Kidney epithelial cell (primary cell): ENCODE measurements at places on chromosomes 11 and 22. TPM values are rescaled to one million over a fixed set of nuclear protein-coding genes. Genes with fewer than 3 reads are reported as not detected.

The ANO5 gene
- total RNA-seq = 2.3 and 2.5 TPM in 2 replicates

The IL10RA gene
- 0.25 and 0.55 TPM in 2 replicates for total RNA-seq

GRCh38 chr11:59114344-59114743 lies 7.3 kb downstream of the FAM111B start:
- DNase-seq = no peak

The APLNR gene
- not detected in 2 replicates for total RNA-seq

DNA sequence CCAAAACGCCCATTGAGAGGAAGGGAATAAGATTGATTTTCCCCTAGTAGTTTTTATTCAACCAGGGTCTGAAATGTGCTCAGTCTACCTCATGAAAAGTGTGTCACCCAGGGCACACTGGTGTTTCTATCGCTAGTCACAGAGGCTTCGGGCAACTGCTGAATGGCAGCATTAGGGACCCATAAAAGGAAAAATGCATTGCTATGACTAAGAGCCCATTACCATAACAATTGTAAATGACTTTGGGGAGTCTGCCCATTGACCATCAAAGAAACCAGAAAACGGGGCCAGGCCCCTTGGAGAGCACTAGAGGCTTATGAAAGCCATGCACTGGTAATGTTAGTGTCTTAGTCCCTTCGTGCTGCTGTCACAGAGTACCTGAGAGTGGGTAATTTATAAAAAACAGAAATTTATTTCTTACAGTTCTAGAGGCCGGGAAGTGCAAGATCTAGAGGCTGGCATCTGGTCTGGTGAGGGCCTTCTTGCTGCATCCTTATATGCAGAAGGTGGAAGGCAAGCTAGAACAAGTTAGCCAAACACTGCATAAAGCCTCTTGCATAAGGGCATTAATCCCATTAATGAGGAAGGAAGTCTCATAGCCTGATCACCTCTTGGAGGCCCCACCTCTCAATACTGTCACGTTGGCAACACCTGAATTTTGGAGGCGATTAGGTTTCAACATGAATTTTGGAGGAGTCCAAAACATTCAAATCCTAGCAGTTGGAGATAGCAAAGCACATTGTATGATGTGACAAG lies 306.7 kb downstream of the ST3GAL4 start:
- no peak for DNase-seq

DNA sequence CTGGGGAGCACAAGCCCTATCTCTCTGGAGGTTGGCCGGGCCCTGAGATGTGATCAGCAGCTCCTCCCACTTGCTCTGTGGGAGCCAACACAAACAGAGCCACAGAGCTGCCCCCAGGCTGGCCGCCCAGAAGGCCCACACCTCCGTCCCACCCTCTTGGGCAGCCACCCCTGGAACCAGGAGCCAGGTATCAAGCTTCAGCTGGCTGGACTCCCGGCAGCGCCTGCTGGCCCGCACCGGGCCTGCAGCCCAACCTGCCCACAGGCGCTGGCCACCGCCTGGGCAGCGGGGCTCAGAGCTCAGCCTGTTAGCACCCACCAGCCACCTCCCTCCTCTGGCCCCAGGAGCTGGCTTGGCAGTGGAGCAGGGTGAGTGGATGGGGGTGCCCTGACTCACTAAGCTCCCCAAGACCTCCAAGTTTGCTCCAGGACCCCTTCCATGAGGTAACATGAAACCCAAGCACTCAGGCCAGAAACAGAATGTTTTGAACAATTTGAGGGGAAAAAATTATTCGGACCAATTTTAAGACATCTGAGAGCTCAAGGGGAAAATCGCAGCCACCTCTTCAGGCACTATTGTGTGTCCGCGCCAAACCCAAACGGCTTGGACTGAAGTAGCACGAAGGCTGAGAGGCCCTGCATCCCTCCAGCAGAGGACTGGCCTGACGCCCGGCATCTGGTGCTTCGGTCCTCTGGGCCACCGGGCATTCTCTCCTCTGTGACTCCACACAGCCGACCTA lies 450.8 kb downstream of the SOX6 start:
- DNase-seq = no peak

The PDGFB gene
- 159 and 165 TPM in 2 replicates for total RNA-seq

- DNase-seq = no peak
These were observed 14.6 kb downstream of the TSPAN32 start for GRCh38 chr11:2316169-2316962.

The CNTN5 gene
- 0.29 TPM in 1 of 2 replicates, not detected in the other for total RNA-seq

- no peak for DNase-seq
These were observed 161.8 kb downstream of the SOX6 start for GRCh38 chr11:16194566-16194965.

The PPP1R14B gene
- total RNA-seq = 599 and 634 TPM in 2 replicates

The CDC42EP2 gene
- total RNA-seq = 37.4 and 46.4 TPM in 2 replicates

The THRSP gene
- total RNA-seq = not detected in 2 replicates

- no peak for DNase-seq
These were observed 19.5 kb downstream of the TSKU start for GRCh38 chr11:76802621-76803020.

GRCh38 chr11:21343204-21343603 lies 673.8 kb downstream of the NELL1 start:
- no peak for DNase-seq

The ALDH3B1 gene
- 1.2 and 2.6 TPM in 2 replicates for total RNA-seq

The RASL10A gene
- 0.33 TPM in 1 of 2 replicates, not detected in the other for total RNA-seq

DNA sequence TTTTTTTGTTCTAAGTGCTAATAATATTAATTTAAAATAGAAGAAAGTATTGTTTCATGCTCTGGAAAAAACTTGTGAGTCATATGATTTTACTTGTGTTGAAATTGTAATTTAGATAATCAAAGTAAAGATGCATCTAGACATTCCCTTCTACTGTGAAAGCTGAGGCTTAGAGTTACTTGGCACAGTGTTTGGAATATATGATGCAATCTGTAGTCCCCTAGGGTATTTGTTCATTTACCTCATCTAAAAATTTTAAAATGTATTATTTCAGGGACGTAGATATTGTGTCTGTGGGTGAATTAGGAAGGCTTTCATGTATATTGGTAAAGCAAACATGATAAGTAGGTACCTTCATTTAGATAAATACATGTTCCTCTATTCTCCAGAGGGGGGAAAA lies 793.5 kb upstream of the CNTN5 start:
- DNase-seq = no peak

- DNase-seq = no peak
These were observed 734 bp downstream of the ZNF280B start for GRCh38 chr22:22507743-22508273.

- no peak for DNase-seq
These were observed 12.4 kb downstream of the PICK1 start for GRCh38 chr22:38069372-38070249.

The RIBC2 gene
- 0.13 and 0.27 TPM in 2 replicates for total RNA-seq

GRCh38 chr11:16902182-16902581 lies 112.0 kb downstream of the PLEKHA7 start:
- no peak for DNase-seq

- peak; percentile 72 for DNase-seq
These were observed 1003.3 kb upstream of the CCDC90B start for GRCh38 chr11:84289381-84289906.

The SSTR3 gene
- total RNA-seq = not detected in 2 replicates

GRCh38 chr11:98155696-98156095 lies 865.1 kb upstream of the CNTN5 start:
- DNase-seq = no peak

DNA sequence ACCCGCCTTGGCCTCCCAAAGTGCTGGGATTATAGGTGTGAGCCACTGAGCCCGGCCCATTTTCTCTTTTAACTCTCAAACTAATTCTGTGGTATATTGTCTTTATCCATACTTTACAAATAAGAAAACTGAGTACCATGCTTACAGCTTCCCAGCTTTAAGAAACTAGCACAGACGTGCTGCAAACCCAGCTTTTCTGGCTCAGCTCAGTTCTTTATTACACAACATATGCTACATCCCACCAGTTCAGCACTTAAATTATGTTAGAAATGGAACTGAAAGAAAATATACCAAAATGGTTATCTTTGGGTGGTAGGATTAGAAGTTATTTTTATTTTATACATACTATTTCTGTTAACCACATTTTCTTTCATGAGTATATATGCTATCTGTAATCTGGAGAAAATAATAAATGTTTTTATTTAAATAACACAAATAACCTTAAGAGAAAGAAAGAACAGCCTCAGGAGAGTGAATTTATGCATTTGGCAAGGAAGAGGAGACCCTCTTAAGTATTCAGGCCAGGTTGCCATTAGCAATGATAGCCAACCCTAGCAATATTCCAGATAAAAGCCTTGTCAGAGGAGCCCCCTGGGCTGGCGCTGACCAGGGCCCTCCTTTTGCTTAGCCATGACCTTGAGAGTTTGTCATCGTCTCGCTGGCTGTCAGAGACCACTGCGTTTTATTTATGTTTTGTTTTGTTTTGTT lies 33.8 kb downstream of the SLN start:
- DNase-seq = no peak

GRCh38 chr11:33402066-33402465 lies 144.9 kb downstream of the HIPK3 start:
- DNase-seq = peak; percentile 7

DNA sequence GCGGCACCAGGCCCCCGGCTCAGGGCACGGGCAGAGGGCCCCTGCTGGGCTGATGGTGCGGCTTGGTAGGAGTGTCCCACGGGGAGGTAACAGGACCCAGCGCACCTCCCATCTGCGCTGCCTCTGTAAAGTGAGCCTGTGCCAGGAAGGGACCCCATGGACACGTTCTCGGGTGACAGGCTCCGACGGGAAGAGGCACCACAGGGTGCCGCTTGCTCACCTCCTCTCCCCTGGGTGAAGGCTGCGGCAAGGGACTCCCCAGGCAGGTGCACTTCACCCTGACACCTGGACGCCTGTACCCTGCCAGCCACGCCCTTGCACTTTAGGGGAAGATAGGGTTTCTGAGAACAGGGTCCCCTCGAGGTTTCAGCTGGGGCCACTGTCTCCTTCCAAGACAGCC lies 48.1 kb downstream of the SHANK2 start:
- DNase-seq = no peak

The CNTF gene
- 0.96 and 1.1 TPM in 2 replicates for total RNA-seq

The TRIM6 gene
- 3.4 and 4.9 TPM in 2 replicates for total RNA-seq

The C1QTNF4 gene
- total RNA-seq = 2.1 and 7.1 TPM in 2 replicates

The GAB4 gene
- total RNA-seq = not detected in 2 replicates

DNA sequence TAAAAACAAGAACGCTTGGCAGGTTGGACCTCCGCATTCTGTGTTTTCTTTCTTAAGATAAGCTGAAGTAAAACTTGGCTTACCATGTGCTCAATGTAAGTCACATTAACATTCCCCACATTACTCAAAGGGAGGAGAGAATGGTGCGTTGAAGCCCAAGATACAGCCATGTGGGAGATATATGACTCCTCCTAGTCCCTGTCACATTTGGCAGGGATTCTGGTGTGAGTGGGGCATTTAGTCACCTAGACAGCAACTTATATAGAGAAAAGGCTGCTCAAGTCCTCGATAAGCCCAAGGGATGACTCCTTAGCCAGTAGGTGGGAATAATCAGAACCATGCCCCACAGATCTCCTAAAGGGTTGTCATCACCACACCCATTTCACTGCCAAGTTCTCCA lies 4.6 kb downstream of the PRSS23 start:
- no peak for DNase-seq
